Endothelial cell of umbilical vein (primary cell): ENCODE measurements at places on chromosomes 2 and 18.

- no peak for DNase-seq
These were observed 60.7 kb upstream of the COX7A2L start for GRCh38 chr2:42421601-42422239.

GRCh38 chr2:101751875-101752619 is 54.5 kb downstream of the MAP4K4 start:
- DNase-seq: no peak

GRCh38 chr18:28735731-28736130 is 558.8 kb upstream of the CDH2 start:
- DNase-seq: peak; percentile 59

DNA sequence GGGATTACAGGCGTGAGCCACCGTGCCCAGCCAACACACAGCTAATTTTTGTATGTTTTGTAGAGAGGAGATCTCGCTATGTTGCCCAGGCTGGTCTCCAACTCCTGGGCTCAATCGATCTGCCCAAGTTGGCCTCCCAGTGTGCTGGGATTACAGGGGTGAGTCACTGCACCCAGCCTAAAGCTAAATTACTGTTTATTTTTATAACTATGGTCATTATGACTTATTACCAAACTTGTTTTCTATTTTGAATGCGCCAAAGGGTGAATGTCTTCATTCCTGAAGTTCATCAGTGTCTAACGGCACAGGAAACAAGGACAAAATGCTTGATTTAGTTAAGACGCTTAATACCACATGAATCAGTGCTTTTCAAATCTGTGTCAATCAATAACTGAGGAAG is 38.9 kb upstream of the GREB1L start:
- no peak for DNase-seq

- DNase-seq: no peak
These were observed 2.1 kb upstream of the ZBTB14 start for GRCh38 chr18:5297597-5297996.

- no peak for DNase-seq
These were observed 24.5 kb upstream of the STAM2 start for GRCh38 chr2:152200101-152200500.

GRCh38 chr2:196113061-196113974 is 44.7 kb upstream of the DNAH7 start:
- no peak for DNase-seq
